ENCODE measurements at places on chromosomes 12 and 14. TPM values are rescaled to one million over a fixed set of nuclear protein-coding genes. Genes with fewer than 3 reads are reported as not detected.

GRCh38 chr12:62194031-62194430, 66.2 kb upstream of the USP15 start:
- no peak overlapping the region for H3K4me3 ChIP-seq
- H3K4me1 ChIP-seq, result peaks cover 25% of the 10 kb centered on the region
- H3K36me3 ChIP-seq, result no peaks in the 10 kb centered on the region
- H3K27me3 ChIP-seq, result peaks cover 41% of the 10 kb centered on the region

GRCh38 chr14:23068789-23069412, 11.6 kb upstream of the CDH24 start:
- no peaks in the 10 kb centered on the region for H3K27me3 ChIP-seq
- DNase-seq, result peak; percentile 60
- H3K27ac ChIP-seq, result peak overlapping the region; percentile 43
- no peak overlapping the region for H3K4me3 ChIP-seq
- H3K36me3 ChIP-seq, result peaks cover 66% of the 10 kb centered on the region
- H3K4me1 ChIP-seq, result peaks cover 56% of the 10 kb centered on the region

NR4A1 gene
- total RNA-seq, result 55.5 TPM

DNA sequence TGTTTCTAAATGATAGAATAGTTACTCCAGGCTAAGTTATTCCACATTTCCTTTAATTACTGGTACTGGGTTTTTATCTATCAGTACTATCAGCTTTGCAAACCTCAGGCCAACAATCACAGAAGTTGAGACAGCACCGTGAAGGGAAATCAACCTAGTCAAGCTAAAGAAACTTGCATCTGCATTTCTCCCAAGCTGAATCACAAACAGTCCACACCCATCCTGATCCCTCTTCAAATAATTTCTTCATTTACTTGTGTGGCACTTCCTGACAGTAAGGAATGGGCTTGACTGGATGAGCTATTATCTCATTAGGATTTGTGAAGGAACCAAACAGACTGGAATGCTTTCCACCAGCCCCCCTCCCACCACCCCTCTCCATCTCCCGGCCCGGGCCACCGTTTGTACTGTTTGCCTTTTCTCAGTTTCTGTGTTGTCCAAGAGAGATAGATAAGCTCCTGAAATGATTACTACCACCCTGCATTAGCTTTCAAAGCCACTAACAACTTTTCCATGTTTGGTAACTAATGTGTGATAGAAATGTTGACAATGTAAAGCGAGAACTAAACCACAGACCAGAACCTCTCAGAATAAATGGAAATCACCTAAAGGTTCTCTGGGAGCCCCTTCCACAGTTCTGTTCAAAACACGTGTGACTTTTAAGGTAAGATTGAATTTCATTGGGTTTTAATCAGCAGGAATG, 236.3 kb downstream of the SLC25A21 start:
- H3K4me3 ChIP-seq, result no peak overlapping the region
- H3K36me3 ChIP-seq, result no peaks in the 10 kb centered on the region
- peaks cover 46% of the 10 kb centered on the region for H3K27me3 ChIP-seq

DNA sequence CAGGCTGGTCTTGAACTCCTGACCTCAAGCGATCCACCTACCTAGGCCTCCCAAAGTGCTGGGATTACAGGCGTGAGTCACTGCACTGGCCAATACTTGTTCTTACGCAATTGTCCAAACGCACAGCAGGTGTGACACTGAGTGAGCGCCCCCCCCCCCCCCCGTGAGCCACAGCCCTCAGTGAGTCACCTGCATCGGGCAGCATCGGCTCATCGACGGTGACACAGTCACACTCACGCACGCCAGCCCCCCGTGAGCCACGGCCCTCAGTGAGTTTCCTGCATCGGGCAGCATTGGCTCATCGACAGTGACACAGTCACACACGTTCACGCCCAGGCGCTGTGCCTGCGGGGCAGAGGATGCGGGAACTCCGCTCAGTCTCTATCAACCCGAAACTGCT, 42.5 kb downstream of the GALNT9 start:
- H3K27ac ChIP-seq, result no peak overlapping the region
- peaks cover 84% of the 10 kb centered on the region for H3K27me3 ChIP-seq
- peaks cover 7% of the 10 kb centered on the region for H3K4me1 ChIP-seq
- no peak for DNase-seq
- no peaks in the 10 kb centered on the region for H3K36me3 ChIP-seq
- no peak overlapping the region for H3K4me3 ChIP-seq

CCDC77 gene
- 4.8 TPM for total RNA-seq

TAMALIN gene
- total RNA-seq, result 20.0 TPM

GRCh38 chr12:126487431-126487980, 1422.3 kb downstream of the AACS start:
- no peak for DNase-seq
- H3K27me3 ChIP-seq, result no peaks in the 10 kb centered on the region
- no peaks in the 10 kb centered on the region for H3K4me1 ChIP-seq
- H3K36me3 ChIP-seq, result no peaks in the 10 kb centered on the region

RILPL1 gene
- 89.7 TPM for total RNA-seq

PDZRN4 gene
- total RNA-seq, result 0.14 TPM

DNA sequence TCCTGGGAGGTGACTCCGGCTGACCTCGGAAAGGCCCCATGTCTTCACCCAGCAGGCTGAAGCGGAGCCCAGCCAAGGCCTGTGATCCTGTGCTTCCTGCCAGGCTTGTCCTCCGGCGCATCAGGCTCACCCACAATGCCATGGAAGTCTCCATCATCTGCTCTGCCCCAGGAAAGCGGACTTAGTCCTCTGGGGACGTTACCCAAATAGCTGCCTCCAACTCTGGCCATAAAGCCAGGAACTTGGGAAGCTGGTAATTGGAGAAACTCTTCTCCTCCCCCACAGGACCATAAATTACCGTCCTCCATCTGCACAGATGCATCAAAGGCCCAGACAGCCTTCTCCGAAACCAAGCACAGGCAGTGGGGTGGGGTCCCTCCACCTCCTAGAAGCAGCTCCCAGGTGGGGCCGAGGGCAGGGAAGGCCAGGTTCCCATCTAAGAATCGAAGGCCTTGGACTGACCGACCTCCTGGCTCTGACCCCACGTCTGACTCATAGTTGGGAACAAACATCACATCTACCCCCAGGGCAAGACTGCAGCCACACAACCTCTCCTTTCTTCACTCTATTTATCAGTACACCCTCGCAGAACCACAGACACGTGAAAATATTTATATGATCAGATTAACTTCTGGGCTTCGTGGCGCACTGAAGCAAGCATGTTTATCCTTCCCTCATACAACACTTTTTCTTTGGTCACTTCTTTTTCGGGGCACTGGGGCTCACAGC, 56.4 kb downstream of the PITPNM2 start:
- peak overlapping the region; percentile 91 for H3K27ac ChIP-seq
- H3K4me3 ChIP-seq, result no peak overlapping the region
- no peaks in the 10 kb centered on the region for H3K27me3 ChIP-seq
- H3K4me1 ChIP-seq, result peaks cover 94% of the 10 kb centered on the region
- no peaks in the 10 kb centered on the region for H3K36me3 ChIP-seq

DNA sequence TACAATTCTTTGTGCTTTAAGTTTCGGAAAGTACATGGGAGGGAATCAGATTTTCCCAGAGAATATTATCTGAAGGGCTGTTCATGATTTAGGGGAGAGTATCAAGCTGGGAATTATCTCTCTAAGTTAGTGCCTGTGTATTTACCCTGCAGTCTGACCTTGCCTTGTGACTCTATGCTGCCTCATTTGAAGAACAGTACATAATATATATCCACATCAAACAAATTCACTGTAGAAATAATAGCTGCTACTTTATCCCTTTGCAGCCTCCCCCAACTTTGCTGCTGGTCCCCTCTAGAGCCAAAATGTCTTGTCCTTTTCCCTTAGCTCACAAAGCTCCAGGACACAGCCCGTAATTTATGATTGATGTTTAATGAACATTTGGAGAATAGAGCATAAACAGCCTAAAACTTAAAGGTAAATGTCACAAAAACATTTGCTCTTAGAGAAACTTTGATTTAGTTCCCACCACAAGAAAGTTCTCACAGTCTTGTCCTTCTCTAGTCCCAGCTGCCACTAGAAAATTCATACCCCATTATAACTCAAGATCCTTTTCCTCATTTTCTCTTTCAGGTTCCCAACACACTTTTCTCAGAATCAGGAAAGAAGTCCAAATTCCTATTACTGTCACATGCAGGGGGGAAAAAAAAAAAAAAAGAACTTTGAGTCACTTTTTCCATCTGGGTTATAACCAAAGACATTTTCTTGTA, 1009.6 kb downstream of the FLRT2 start:
- H3K36me3 ChIP-seq, result no peaks in the 10 kb centered on the region
- H3K4me1 ChIP-seq, result no peaks in the 10 kb centered on the region
- H3K27ac ChIP-seq, result no peak overlapping the region
- H3K27me3 ChIP-seq, result no peaks in the 10 kb centered on the region
- no peak for DNase-seq

TMED10 gene
- total RNA-seq, result 278 TPM

DNA sequence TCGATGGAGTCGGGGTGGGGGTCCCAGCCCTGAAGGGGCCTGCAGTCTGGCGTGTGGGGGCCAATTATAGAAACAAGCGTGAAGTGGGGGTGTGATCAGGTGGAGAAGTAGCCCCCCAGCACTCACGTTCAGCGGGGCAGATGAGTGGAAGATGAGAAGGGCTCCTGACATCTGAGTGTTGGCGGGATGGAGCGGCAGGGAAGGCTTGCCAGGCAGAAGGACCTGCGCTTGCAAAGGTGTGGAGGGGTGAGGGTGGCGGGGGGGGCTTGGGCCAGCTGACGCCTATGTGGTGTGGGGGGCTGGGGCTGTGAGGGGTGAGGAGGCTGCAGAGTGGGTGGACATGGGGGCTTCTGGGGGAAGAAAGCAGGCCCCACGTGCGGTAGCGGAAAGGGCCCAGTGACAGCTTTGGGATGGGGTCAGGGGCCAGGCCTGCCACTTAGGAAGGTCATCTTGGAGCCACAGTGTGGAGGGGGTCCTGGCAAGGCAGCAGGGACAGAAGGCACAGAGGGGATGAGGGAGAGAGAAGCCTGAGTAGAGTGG, 22.2 kb upstream of the BEGAIN start:
- no peaks in the 10 kb centered on the region for H3K36me3 ChIP-seq
- H3K27me3 ChIP-seq, result peaks cover 74% of the 10 kb centered on the region
- H3K4me1 ChIP-seq, result no peaks in the 10 kb centered on the region
- H3K27ac ChIP-seq, result no peak overlapping the region
- no peak overlapping the region for H3K4me3 ChIP-seq
- no peak for DNase-seq

DNA sequence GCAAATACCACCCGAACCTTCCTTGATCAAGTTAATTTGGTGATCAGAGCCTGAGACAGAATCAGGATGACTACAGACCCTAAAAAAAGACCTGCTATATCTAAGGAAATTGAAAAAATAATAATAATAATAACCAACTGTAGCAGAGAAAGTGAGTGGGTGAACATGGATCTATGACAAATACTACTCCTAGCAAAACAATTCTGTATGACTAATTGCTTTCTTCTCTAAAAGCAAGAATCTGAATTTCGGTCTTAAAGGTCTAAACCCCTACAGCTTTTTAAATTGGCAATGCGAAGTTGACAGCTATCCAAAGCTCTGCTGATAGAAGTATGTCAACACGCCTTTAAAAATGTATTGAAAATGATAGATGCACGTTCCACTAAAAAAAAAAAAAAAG, 102.2 kb downstream of the PRKAB1 start:
- no peaks in the 10 kb centered on the region for H3K36me3 ChIP-seq
- no peaks in the 10 kb centered on the region for H3K27me3 ChIP-seq
- H3K4me3 ChIP-seq, result no peak overlapping the region
- no peak for DNase-seq
- no peak overlapping the region for H3K27ac ChIP-seq

DNA sequence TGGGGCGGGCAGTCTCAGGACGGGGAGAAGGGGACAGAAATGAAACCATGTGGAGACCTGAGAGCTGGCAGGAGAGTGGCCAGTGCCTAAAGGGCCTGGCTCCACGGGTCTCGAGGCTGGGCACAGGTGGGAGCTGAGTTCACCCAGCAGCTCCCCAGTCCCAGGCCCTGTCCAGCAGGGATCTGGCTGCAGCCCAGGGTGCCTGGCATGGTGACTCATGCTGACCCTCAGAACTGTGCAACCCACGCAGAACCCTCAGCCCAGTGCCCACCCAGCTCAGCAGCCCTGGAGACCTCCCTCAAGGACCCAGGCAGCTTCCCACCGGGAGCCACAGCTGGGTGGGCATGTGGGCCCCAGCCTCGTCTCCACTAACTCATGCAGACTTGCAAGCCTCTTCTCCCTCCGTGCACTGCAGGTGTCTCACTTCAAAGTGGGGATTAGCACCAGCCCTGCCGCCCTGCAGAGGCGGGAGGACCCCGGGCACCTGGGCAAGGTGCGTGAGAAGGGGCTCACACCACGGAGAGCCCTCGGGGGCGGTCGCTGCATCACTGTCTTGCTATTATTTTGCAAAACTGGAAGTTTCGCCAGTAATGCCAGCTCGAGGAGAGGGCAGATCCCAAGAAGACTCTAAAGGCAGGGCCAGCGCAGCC, 46.3 kb downstream of the CCNK start:
- no peaks in the 10 kb centered on the region for H3K27me3 ChIP-seq
- peaks cover 62% of the 10 kb centered on the region for H3K4me1 ChIP-seq
- no peak for DNase-seq
- no peak overlapping the region for H3K4me3 ChIP-seq

- no peak overlapping the region for H3K4me3 ChIP-seq
- H3K4me1 ChIP-seq, result peaks cover 23% of the 10 kb centered on the region
- no peaks in the 10 kb centered on the region for H3K27me3 ChIP-seq
- peaks cover 27% of the 10 kb centered on the region for H3K36me3 ChIP-seq
- H3K27ac ChIP-seq, result no peak overlapping the region
Measured at GRCh38 chr12:120759591-120760348, 34.1 kb downstream of the ACADS start.

DNA sequence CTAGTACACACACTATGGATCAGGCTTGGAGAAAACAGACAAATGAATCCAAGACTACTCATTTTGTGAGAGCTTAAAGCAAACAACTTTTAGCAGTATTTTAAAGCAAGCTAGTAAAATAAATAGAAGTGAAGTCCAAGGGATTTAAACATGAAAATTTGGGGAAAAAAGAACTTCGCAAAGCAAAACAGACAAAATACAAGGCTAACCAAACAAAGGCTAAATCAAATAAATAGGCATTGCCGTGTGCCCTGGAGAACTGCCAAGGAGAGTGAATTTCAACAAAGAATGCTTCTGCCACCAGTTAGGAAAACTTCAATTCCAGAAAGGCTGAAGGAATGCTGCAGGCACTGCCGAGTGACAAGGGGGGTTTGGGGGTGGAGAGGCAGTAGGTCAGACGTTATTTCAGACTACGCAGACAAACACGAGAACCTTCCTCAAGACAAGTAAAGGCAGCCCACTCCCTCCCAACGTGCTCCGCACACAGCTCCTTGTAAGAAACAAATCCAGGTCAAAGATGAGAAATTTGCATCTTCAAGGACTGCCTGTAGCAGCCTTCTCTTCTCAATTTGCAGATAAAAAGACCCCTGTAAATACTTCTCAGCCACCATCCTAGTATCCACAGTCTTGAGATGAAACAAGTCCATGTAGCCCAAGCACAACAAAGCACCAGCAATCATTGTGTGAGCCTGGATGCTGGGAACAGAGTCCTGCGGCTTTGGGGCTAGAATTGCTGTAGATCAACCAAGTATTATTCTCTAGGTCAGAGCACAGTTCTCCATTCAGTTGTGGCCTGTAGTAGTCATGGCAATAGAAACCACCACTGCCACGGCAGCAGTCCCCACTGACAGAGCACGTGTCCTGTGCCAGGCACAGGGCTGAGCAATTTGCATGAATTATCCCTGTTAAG, 43.3 kb downstream of the EFCAB11 start:
- no peak for DNase-seq
- H3K4me1 ChIP-seq, result peaks cover 6% of the 10 kb centered on the region
- no peaks in the 10 kb centered on the region for H3K36me3 ChIP-seq
- no peak overlapping the region for H3K27ac ChIP-seq
- H3K4me3 ChIP-seq, result no peak overlapping the region
